Calu3 (cell line): ENCODE measurements at places on chromosomes 1 and 21.

- no peak for DNase-seq
Observed at GRCh38 chr1:212167098-212167497, 118.1 kb upstream of the PPP2R5A start.

GRCh38 chr1:201470581-201470980 lies 1.6 kb upstream of the PHLDA3 start:
- no peak for DNase-seq

DNA sequence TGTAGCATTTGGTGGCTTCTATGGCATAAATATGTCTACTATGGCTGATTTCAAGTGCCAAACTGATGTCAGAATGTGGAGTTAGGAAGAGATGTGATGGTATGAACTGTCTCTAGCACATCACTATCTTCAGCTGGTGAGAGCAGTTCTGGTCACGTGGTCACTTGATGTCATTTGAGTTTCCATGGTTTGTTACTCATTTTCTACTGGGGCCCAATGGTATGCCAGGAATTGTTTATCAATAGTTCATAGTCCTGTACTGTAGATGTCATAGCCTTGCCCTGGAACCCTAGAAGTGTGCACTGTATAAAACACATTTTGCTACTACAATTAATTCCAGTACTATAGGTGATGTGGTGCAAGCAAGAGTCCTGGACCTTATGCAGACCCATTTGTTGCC lies 153.7 kb downstream of the PDE4B start:
- no peak for DNase-seq

DNA sequence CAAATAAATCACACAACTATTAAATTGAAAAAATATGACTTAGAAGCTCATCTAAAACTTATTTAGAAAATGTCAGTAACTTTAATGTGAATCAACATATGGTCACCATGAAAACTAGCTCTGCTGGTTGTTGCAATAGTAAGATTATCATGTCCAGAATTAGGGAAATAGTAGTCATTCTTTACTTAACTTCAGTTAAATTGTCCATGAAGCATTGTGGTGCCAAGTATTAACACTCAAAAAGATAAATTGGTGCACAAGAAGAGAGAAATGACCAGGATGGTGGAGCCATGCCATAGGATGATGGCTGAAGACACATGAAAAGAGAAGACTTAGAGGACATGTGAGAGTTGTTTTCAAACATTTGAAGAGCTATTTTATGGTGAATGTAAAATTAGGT lies 130.2 kb upstream of the PTGFR start:
- no peak for DNase-seq
